ENCODE measurements at places on chromosomes 1 and 21.

DNA sequence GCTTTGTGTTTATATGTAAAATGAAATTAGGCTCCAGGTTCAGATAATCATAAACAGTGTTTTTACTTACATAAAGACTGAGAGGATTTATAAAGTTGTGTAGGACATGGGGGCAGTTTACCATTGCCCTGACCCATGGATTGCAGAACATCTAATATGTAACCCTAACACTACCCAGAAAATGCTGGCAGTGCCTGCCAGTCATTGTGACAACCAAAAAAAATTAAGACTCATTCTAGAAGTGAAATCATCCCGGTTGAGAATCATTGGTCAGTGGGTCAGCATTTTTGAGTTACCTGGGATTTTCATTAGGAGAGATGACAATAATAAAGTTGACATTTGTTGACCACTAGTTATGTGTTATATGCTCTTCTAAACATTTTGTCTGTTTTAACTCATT, 31.2 kb upstream of the THEM4 start:
- no peak for DNase-seq

GRCh38 chr1:163570071-163570470, 248.3 kb downstream of the NUF2 start:
- DNase-seq = no peak

DNA sequence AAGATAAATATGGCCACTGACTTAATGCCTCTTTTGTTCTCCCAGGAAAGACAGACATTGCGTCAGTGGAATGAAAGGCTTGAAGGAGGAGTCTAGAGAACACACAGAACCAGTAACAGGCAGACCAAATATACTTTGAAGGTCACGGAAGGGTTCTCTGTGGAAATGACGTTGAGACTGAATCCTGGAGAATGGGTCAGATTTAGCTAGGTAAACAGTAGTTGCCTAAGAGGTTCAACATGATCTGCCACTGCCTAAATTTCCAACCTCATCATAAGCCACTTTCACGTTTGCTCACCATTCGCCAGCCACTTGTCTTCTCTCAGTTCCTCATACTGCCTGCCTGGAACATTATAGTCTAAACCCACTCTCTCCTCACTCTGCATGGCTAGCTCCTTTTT, 20.5 kb downstream of the PLA2G4A start:
- DNase-seq = no peak

DNA sequence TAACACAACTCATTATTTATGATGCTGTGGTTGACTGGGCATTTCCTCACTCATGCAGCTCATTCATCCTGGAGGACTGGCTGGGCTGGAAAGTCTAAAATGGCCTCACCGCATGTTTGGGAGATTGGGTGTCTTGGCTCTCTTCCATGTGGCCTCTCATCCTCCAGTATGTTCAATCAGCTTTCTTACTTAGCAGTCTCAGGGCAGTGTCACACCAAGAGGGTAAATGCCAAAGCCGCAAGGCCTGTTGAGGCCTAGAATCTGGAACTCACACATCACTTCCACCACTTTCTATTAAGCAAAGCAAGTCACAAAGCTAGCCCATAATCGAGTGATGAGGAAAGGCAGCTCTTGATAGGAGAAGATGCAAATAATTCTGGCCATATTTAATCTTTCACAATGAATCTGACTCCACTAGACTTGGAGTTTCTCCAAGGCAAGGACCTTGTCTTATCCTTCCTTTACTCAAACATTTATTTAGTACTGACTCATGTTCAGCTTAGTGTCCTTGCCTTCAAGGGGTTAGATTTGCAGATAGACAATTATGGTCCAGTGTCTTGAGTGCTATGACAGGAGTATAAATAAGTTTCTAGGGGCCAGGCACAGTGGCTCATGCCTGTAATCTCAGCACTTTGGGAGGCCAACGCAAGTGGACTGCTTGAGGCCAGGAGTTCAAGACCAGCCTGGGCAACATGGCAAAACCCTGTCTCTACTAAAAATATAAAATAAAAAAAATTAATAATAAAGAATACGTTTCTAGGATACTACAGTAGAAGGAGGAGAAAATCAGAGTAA, 45.1 kb downstream of the TMEM53 start:
- DNase-seq = no peak

DNA sequence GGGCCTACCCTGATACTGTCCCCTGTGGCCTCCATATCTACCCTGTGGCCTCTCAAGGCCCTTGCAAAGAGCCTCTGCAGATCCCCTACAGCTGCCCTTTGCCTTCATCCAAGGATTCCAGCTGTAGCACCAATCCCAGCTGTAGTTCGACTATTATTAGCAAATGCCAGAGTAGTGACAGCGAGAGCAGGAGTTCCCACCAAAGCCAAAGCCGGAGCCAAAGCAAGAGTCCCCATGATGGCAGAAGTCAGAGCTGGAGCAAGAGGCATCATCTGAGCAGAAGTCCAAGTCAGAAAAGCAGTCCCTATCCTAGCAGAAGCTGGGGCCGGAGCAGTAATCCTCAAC, 2.7 kb downstream of the NSUN4 start:
- DNase-seq = no peak

DNA sequence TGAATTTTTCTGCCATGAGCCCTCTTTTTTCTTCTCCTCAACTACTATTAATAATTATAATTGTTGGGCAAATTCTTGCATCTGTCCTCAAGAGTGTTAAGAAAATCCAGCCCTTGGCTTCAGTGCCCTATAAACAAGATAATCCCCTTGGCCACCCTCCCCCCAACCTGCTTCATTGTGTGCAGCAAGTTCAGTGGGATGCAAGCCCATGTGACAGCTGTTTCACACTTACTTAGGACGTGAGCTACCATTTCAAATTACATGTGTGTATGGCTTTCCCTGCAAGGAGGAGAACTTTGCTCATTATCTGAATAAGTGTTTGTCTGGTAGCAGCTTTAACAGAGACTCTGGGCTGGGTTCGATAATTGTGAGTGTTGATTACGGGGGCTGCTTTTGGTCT, 276.2 kb downstream of the CACNA1E start:
- DNase-seq = no peak

DNA sequence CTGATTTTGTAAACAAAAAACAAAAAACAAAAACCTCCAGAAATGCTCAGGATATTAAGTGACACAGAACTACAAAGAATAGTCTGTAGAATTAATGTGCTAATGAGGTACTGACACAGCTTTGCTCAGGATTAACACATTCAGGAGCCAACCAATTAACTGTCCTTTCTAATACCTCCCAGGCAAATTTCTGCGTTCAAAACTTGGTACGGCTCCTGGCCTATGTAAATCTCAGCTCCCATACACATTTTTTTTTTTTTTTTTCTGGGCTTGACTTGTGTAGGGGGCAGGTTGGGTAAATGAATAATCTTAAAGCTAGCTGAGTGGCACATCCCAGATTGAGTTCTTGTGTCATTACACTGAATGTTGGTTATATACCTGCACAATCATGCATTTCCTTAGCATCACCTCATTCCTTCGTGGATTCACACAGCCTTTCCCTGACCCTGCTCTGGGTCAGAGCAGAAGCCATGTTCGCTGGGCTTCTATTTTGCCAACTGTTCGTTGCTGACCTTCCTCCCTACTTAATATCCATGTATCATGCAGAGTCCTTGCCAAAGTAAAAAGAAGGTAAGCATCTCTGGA, 12.6 kb upstream of the IER5 start:
- DNase-seq = no peak

GRCh38 chr1:209614151-209614420, 30.6 kb downstream of the CAMK1G start:
- no peak for DNase-seq

- DNase-seq = no peak
Observed at GRCh38 chr1:163538667-163539066, 216.9 kb downstream of the NUF2 start.

DNA sequence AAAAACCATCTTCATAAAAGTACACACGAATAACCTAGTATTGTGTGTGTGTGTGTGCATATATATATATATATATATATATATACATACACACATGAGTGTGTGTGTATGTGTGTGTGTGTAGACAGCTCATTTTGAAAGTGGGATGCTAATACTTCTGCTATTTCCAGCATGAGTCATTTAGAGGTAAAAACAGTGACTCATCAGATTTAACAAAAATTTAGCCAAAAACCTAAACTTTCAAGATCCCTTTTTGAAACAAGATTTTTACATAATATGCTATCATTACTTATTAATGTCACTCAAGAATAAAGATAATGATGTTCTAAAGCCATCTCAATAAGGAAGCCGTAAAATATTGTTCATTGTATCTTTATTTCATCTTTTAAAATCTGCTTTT, 35.6 kb upstream of the ADGRL4 start:
- no peak for DNase-seq

DNA sequence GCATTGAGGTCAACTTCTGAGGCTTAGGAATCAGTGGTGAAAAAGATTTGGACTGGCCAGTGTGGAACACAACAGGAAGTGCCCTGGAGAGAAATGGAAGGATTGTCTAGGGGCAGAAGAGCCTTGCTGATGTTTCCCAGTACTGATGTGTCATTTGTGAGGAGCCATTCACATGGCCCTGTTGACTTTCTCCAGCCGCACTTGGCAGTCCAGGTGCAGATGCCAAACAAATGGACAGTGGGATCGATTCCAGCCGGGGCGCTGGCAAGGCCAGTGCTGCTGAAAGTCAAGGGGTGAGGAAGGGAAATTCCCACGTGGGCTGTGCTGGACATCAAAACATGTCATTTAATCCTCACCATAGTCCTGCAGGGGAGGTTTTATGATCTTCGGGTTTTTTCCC, 4.9 kb upstream of the TRIM63 start:
- DNase-seq = no peak

GRCh38 chr1:119186471-119186870, 46.0 kb upstream of the WARS2 start:
- DNase-seq = no peak

DNA sequence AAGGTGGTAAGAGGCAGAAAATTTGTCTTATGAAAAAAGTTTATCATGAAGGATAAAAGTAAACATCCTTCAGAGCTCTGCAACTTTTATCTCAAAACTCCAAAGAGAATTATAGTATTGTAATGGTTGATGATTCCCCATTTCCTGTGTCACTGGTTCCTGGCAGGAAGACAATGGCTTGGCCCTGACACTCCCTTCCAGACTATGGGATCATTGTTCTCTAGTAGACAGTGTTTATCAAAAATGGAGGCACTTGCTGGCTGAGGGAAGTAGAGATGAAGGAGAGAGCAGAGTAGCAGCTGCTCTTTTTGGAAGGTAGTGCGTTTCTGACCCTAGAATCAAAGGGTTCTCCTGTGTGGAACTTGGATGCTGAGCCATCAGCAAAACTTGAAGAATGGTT, 145.9 kb upstream of the ATP1B1 start:
- DNase-seq = no peak

Measured in endothelial cell (in vitro differentiated cells).